Stimulated activated memory B cell treated with anti-CD40 and anti-IgM and Interleukin-4, amounts not matched to agents 10 μg/mL and 1 μg/mL and 100 μg/mL, for 72 hours (primary cell): ENCODE measurements at places on chromosomes 7 and 10.

DNA sequence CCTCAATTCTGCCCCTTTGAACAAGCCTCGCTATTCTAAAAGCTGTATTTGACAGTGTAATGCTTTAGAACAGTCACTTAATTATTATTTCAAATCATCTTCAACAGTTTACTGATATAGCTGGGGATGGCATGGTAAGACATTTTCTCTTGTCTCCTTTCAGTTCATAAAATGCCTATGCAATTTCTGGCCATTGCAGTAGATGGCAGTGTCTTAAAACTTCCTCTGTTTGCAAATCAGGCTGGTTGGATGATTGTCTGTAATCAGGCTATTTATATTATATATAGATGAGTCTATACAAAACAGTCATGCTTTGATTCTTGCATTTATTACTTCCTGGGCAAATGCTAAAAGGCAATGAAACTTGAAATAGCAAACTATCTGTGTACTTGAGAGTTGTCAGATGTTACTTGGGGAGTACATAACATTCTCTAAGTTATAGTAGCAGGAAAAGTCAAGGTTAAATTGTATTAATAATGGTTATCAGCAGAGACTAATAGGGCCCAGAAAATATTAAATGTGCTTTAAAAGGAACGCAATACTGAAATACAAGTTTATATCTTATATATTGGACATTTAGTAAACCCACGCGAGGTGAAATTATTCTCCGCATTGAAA, 55.5 kb upstream of the LHFPL3 start:
- no peaks in the 10 kb centered on the region for H3K36me3 ChIP-seq
- H3K4me1 ChIP-seq = no peaks in the 10 kb centered on the region
- H3K27me3 ChIP-seq = peaks cover 16% of the 10 kb centered on the region
- no peak overlapping the region for H3K27ac ChIP-seq

DNA sequence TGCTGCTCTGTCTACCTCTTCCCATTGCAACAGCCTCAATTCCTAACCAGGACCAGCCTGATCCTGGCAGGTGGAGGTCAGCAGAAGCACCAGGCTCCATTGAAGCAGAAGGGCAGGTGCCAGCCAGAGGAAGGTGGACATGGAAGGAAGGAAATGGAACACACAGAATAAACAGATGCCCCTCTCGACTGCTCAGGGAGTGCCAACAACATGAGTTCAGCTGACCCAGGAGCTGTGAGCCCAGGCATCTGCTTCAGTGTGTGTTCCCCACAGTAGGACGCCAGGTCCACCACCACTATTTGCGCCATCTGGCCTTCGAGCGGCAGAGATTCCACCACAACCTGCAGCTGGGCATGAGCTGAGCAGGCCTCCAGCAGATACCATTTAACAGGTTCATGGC, 56.7 kb downstream of the GPAM start:
- no peak for ATAC-seq
- H3K27ac ChIP-seq = no peak overlapping the region
- no peaks in the 10 kb centered on the region for H3K4me1 ChIP-seq
- H3K27me3 ChIP-seq = no peaks in the 10 kb centered on the region

DNA sequence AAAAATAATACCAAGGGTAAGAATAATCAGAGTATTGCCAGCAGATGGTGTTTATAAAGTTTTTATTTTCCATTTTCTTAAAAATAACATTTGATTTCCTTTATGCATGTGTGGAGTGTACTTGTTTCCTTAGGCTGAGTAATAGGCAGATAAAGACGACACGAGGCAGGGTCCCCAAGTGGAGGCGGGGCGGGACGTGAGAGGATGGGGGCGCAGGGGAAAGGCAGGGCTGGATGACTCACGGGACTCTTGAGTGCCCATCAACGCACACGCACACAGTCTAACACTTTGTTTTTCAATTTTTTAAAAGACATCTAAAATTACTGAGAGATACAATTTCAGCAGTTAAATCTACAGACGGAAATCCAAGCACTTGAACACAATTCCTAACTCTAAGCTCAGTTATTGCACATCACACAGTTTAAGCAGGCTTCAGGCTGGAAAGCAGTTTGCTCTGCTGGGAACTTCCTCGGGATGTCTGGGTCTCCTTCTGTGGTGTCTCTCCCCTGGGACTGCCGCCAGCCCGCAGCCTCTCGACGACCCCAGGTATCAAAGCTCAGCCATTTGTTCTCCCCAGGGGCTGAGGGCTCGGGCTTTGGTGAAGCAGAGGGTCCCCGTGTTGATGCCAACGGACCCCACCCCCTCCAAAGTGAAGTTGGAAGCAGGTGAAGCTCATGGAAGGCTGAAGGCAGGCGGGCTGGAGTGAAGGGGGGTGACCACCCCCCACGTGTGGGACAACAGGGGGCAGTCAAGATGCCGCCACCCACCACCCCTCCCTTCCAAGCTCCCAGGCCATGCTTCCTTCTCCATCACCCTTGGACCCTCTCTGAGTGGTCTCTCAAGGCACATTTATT, 29.1 kb downstream of the SPOCK2 start:
- ATAC-seq = no peak
- H3K4me3 ChIP-seq = no peak overlapping the region
- peak overlapping the region; percentile 21 for H3K27ac ChIP-seq
- peaks cover 17% of the 10 kb centered on the region for H3K36me3 ChIP-seq
- peaks cover 44% of the 10 kb centered on the region for H3K4me1 ChIP-seq
- no peaks in the 10 kb centered on the region for H3K27me3 ChIP-seq

DNA sequence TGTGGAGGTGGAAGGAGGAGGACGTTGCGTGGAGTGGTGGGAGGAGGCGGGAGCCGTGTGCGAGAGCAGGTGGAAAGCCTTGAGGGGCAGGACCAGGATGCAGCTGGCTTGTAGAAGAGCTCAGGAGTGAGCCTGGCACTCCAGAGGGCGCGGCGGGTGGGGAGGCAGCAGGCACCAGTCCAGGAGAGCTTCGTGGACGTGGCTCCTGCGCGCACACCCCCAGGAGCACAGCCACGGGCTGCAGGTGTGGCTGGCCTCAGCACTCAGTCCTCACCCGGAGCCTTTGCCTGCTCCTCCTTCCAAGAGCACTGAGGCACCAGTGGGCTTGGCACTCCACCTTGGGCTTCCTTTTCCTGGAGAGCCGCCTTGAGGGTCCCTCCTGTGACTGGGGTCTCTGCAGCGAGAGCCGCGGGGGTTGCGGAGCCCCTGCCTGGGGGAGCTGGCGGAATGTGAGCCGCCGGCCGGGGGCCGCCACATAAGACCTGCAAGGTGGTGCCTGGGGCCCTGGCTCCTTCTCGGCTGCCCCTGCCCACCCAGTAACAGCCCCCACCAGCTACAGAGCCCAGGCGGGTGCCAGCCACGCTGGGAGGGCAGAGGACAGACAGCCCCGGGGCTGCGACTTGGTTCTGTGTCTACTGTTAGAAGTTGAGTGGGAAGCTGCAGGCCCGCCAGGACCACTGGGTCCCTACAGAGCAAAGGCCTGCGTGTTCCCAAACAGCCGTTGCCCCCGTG, 11.1 kb downstream of the MAFK start:
- H3K36me3 ChIP-seq = peaks cover 30% of the 10 kb centered on the region
- H3K27ac ChIP-seq = no peak overlapping the region
- peaks cover 20% of the 10 kb centered on the region for H3K4me1 ChIP-seq
- H3K4me3 ChIP-seq = no peak overlapping the region

- no peaks in the 10 kb centered on the region for H3K4me1 ChIP-seq
- peaks cover 60% of the 10 kb centered on the region for H3K27me3 ChIP-seq
- ATAC-seq = no peak
- H3K4me3 ChIP-seq = no peak overlapping the region
- H3K36me3 ChIP-seq = no peaks in the 10 kb centered on the region
Observed at GRCh38 chr10:32163071-32163761, 107.0 kb upstream of the KIF5B start.

DNA sequence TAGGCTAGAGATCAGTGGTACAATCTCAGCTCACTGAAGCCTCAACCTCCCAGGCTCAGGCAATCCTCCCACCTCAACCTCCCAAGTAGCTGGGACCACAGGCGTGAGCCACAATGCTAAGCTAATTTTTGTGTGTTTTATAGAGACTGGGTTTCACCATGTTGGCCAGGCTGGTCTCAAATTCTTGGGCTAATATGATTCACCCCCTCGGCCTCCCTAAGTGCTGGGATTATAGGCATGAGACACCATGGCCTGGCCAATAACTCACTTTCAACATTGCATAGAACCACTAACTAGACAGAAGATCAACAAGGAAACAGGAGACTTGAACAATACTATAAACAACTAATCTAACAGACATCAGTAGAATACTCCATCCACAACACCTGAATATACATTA, 191.7 kb downstream of the LRRN3 start:
- ATAC-seq = no peak
- peaks cover 5% of the 10 kb centered on the region for H3K4me1 ChIP-seq
- peaks cover 24% of the 10 kb centered on the region for H3K36me3 ChIP-seq
- H3K4me3 ChIP-seq = no peak overlapping the region

DNA sequence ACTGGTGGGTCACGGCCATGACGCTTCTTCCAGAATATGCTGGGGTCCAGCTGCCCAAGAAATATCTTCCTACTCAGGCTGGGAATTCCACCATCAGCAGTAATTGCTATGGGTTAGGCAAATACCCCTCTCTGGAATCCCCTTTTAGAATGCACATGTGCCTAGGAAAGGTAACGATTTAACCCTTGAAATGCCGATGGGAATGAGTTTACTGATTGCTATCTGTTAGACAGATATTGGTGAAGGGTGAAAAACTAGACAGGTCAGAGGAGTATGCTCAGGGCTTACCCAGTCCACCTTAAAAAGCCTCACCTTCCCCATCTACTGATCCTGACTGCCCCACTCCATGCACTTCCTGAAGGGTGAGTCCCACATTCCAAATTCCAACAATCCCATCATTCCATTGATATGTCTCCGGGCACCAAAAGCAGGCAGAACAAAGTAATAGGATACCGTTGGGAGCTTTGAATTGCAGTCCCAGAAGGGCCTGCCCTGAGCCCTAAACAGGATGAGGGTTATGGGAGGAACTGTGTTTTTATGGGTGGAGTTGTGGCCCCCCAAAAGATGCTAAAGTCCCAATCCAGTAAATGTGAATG, 59.3 kb downstream of the DLG5 start:
- peaks cover 2% of the 10 kb centered on the region for H3K4me1 ChIP-seq
- H3K36me3 ChIP-seq = no peaks in the 10 kb centered on the region
- ATAC-seq = no peak
- no peak overlapping the region for H3K27ac ChIP-seq

GRCh38 chr10:132989476-132990415, 47.4 kb upstream of the CFAP46 start:
- H3K27me3 ChIP-seq = peaks cover 11% of the 10 kb centered on the region
- H3K4me3 ChIP-seq = no peak overlapping the region
- H3K4me1 ChIP-seq = no peaks in the 10 kb centered on the region
- ATAC-seq = no peak
- no peak overlapping the region for H3K27ac ChIP-seq

GRCh38 chr10:7567911-7568620, 98.7 kb downstream of the ITIH5 start:
- H3K27me3 ChIP-seq = no peaks in the 10 kb centered on the region
- no peak overlapping the region for H3K27ac ChIP-seq
- H3K36me3 ChIP-seq = no peaks in the 10 kb centered on the region
- H3K4me1 ChIP-seq = peaks cover 7% of the 10 kb centered on the region
- ATAC-seq = no peak

- ATAC-seq = no peak
- H3K27me3 ChIP-seq = no peaks in the 10 kb centered on the region
- H3K4me1 ChIP-seq = no peaks in the 10 kb centered on the region
Observed at GRCh38 chr10:17375936-17376584, 78.3 kb downstream of the ST8SIA6 start.

DNA sequence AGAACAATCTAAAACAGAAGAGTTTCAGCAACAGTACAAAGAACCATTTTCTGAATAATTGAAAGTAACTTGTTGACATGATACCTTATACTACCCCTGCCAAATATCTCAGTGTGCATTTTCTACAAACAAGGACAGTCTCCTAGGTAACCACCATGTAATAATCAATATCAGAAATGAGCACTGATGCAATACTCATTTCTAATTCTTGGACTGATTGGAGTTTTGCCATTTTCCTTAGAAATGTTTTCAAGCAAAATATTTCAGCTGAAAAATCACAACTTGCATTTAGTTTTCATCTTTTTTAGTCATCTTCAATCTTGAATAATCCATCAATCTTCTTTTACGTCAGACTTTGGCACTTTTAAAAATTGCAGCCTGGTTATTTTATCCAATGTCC, 420.2 kb downstream of the CDC14C start:
- no peak overlapping the region for H3K27ac ChIP-seq
- no peaks in the 10 kb centered on the region for H3K36me3 ChIP-seq
- no peaks in the 10 kb centered on the region for H3K4me1 ChIP-seq
- no peak overlapping the region for H3K4me3 ChIP-seq
- H3K27me3 ChIP-seq = no peaks in the 10 kb centered on the region

- no peaks in the 10 kb centered on the region for H3K36me3 ChIP-seq
- H3K4me1 ChIP-seq = no peaks in the 10 kb centered on the region
- H3K27me3 ChIP-seq = no peaks in the 10 kb centered on the region
- no peak for ATAC-seq
- no peak overlapping the region for H3K27ac ChIP-seq
- H3K4me3 ChIP-seq = no peak overlapping the region
Observed at GRCh38 chr10:34469446-34469845, 345.6 kb downstream of the PARD3 start.

DNA sequence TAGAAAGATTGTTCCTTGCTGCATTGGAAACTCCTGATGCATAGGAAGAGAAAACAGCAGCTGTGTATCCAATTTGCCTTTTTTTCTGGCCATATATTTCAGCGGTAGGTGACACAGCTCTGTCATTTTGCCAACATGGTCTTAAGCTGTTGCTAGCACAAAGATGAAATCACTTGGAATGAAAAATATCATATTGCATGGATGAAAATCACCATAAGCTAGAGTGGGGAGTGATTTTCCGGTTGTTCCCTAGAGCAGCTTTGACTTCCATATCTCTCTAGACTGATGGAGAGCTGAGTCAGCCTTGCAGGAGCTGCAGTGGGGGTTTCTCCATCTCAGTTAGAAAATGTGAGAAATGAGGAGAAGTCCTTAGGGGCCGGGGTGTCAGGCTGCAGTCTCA, 38.3 kb upstream of the BTBD16 start:
- no peak overlapping the region for H3K27ac ChIP-seq
- ATAC-seq = no peak
- H3K4me3 ChIP-seq = no peak overlapping the region
- no peaks in the 10 kb centered on the region for H3K36me3 ChIP-seq
- no peaks in the 10 kb centered on the region for H3K4me1 ChIP-seq
- peaks cover 10% of the 10 kb centered on the region for H3K27me3 ChIP-seq

- peak overlapping the region; percentile 93 for H3K4me3 ChIP-seq
- peak overlapping the region; percentile 96 for H3K27ac ChIP-seq
- peaks cover 25% of the 10 kb centered on the region for H3K4me1 ChIP-seq
- ATAC-seq = no peak
Observed at GRCh38 chr7:158705234-158705850, 738 bp upstream of the NCAPG2 start.

GRCh38 chr7:42453931-42454361, 216.9 kb upstream of the GLI3 start:
- no peaks in the 10 kb centered on the region for H3K4me1 ChIP-seq
- H3K36me3 ChIP-seq = no peaks in the 10 kb centered on the region
- no peak overlapping the region for H3K27ac ChIP-seq

GRCh38 chr7:20200361-20200760, 16.8 kb downstream of the MACC1 start:
- no peaks in the 10 kb centered on the region for H3K27me3 ChIP-seq
- peaks cover 6% of the 10 kb centered on the region for H3K36me3 ChIP-seq
- H3K4me1 ChIP-seq = peaks cover 34% of the 10 kb centered on the region
- peak overlapping the region; percentile 90 for H3K27ac ChIP-seq
- no peak overlapping the region for H3K4me3 ChIP-seq
